ENCODE measurements at places on chromosomes 3 and 15.

- DNase-seq: no peak
Measured at GRCh38 chr3:191873736-191874135, 412.8 kb downstream of the PYDC2 start.

DNA sequence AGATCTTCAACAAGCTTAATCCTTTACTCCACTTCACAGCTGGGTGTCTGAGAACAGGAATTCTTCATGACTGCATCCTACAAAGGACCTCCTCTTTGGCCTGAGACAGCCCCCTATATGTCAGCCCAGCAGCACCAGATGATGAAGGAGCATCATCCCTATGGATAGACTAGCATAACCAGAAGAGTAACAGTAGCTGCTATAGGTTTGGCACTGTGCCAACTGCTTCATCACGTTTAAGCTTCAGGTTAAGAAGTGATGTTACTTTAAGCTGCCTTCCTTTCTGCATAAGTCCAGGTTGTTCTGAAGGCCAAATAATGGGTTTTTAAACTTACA, 50.6 kb downstream of the CMSS1 start:
- peak; percentile 28 for DNase-seq

- no peak for DNase-seq
Measured at GRCh38 chr3:152288681-152289080, 20.0 kb downstream of the MBNL1 start.

DNA sequence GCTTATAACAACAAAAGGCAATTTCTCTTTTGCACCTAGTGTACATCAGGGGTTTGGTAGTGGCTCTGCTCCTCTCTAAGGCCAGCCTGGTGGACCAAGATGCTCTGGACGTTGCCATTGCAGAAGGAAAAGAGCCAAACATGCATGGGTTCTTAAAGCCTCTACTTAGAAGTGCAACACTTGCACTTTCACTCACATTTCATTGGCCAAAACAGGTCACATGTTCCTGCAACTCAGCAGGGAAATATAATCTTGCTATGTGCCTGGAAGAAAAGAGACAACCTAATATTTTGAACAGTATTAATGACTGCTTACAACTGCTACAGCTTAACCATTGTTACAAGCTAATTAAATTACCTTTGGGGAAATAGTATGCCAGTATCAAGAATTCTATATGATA, 182.9 kb downstream of the IL5RA start:
- no peak for DNase-seq

GRCh38 chr3:77873598-77873997, 833.7 kb downstream of the ROBO2 start:
- no peak for DNase-seq

DNA sequence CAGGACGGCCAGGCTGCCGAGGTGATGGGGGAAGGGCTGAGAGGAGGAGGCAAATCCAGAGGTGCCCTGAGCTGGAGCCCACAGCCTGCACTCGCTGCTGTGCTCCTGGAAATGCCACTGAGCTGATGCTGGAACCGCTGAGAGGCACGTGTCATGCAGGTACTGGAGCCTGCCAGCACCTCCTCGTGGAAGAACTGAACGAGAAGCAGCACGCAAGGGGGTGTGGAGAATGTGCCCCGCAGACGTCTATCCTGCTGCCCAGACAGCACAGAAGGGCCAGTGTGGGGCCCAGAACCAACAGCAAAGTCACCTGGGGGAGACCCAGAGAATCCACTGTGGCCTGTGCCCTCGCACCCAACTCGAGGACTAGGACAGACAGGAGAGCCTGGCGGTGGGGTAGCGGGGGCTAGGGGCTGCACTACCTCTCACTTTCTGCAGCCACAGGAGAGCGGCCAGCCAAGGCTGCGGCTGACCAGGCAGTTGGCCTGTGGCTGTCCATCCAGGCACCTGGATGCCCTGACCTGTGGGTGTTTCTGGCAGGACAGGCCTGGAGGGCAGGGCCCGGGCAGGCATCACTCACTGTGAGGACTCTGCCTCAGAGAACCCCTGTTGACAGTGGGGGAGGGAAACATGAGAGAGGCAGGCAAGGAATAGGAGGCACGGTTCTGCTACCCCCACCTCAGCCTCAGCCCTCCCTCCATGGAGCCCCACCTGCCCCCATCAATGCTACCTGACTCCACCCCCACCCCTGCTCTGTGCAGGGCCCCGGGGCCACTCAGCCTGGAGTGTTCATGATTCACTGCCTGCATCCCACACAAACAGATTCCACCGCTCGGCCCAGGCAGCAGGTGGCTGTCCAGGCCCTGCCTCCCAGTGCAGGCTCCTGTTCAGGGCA, 213.1 kb downstream of the TBC1D2B start:
- DNase-seq: no peak

DNA sequence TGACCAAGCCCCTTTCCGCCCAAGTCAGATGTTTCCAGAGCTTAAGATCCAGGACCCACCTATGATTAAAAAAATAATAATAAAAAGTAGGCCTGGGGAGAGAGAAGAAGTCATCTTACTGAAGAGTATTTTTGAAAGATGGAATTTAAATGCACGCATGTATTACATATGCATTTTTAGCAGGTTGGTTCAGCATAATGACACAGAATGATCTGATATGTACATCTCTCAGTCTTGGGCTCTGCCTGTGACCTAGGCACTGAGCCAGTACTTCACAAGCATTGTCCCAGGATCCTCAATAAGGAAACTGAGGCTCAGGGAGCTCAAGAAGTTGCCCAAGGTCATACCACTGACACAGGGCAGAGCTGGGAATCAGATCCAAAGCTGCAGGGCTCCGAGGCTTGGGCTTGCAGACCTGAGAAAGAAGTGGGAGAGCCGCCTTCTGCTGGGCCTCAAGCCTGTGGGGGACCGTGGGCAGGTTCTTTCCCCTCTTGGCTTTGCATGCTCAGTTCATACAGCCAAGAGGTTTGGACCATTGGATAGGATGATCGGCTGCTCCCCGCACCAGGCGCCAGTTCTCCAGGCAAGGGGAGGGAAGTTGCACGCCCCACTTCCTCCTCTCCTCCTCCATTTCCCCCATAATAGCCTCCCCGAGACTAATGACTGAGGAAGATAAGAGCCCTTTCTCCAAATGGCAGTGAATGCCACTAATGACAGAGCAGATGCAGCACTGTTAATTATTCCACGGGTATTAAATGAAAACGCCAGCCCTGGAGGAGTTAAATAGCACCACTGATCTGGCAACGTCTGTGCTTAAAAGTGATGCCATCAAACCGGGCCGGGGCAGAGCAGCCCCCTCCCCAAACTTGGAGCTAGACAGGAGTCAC, 6.9 kb downstream of the SLC6A1 start:
- DNase-seq: no peak

DNA sequence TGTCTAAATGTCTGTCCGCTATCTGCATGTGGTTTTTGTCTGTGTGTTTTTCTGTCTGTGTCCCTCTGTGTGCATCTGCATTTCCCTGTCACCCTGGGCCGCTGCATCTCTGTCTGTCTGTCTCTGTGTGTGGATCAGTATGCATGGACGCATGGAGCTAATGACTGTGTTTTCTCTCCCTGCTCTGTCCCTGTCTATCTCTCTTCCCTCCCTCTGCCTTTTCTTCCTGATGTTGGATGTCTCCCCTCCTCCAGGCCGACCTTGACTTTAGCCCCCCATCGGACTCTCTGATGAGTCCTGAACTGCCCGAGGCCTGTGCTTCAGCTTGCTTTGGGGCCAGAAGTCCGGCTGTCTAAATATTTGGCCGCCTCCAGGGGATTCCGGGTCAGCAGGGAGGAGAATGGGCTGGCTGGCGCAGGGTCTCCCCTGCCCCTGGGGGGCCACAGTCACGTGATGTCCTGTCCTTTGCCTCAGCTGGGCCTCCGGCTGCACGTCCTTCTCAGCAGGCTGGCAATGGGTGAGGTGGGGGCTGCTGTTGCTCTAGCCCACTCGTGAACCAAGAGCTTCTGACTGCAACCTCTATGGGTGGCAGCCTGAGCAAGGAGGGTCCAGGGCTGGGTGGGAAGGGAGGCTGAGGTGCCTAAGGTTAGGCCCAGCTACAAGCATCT, 3.7 kb downstream of the SLC38A3 start:
- no peak for DNase-seq

DNA sequence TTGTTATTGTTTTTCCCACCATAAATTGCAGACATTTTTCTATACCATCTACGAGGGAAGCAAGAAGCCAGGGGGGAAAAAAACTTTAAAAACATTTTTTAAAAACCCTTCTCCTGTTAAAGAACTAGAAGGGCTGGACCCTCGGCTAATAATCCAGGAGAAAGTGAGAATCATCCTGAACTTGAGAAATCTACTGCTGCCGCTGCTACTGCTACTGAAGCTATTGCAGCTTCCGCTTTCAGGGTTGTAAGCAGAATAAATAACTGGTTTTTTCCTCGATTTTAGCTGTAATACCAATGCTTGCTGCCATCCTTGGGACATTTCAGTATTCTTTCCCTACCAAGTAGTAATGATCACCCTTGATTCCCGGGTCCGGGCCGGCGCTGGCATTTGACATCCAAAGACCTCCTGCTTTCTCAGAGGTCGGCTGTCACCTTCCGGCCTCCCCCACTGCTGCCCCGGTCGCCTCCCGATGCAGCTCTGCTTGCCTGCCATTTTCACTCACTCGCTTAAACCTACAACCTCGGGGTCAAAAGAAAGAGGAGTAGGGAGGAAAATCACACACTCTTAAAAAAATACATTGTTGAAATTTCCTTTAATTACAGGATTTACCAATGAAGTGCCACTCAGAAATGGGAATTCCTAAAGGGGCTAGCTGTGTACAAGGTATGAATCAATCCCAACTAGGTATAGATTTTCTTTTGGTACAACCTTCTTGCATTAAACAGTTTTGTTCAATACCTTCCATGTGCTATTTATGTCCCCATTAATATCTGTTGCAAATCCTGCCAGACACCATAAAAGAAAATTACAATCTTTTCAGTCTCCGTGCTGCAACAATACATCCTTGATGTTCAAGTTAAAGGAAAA, 674 bp upstream of the MECOM start:
- DNase-seq: no peak

- no peak for DNase-seq
Measured at GRCh38 chr3:187737006-187737367, 8.3 kb downstream of the BCL6 start.

- no peak for DNase-seq
Measured at GRCh38 chr3:51673802-51674654, 3.0 kb downstream of the TEX264 start.

GRCh38 chr3:50340448-50341329, at the start of gene RASSF1:
Gene RASSF1, minus strand, starts transcription at chr3:50340836. Its CDS starts 31 bp downstream, at chr3:50340805.
- no peak for DNase-seq

DNA sequence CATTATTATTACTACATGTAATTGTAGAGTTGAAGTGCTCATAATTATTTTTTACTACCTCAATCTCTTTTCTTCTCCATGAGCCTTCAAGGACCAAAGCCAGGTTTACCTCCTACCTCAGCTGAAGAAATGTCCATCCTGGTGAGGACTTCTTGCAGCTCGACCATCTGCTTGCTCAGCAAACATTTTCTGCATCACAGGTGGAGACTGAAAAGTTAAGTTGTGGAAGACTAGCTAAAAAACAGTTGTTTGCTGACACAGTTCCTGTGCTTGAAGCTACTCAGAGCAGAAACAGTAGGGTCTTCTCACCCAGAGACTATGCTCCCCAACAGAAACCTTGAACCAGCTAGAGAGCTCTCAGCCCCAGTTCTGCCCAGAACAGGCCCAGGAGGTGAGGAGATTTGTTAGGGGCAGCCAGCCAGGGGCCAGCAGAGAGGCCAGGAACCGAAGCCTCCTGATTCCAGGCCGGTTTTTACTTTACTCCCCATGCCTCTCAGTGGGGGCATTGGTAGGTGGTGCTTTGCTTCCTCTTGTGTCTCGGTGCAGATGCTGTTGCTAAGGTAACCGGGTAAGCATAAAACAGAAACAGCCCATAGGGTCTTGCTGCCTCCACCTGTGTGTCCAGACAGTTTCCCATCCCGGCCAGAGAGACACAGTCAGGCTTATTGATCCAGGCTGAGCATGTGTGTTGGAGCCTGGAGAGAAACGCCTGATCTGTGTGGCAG, 54.9 kb downstream of the CCNL1 start:
- peak; percentile 62 for DNase-seq

GRCh38 chr3:149871855-149872254, 58.8 kb downstream of the RNF13 start:
- no peak for DNase-seq

DNA sequence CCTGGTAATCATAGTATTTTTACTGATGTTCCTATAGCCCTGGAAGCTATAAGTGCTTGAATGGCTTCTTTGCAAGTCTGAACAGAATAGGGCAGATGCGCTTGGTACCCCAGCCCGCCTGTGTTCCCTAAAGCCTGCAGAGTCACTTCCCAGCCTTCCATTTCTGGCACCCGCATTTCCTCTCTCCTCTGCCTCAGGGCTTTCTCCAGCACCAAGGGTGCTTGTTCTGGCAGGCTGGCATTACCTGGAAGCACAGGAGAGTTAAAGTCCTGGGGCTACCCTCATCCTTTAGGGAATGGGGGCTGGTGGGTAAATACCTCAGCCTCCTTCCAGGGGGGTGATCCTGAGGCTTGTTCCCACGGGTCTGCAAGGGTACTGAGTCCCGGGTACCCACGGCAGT, 7.4 kb upstream of the CHRNA3 start:
- DNase-seq: no peak

DNA sequence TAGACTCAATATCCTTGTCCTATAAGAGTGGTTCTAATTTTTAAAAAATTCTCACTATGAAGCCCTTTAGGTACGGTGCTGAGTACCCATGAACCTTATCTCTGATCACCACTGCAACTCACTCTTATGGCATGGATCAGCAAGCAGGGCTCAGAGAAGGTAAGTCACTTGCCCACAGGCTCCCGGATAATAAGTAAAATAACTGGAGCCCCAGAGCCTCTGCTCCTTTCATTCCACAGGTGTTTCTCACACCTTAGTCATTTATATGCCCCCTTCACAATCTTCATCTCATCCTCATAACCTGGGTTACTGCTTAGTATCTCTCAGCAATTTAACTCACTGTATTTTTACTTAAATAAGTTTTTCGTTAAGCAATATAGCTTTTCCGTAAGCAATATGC, 28.4 kb upstream of the AKAP13 start:
- no peak for DNase-seq

DNA sequence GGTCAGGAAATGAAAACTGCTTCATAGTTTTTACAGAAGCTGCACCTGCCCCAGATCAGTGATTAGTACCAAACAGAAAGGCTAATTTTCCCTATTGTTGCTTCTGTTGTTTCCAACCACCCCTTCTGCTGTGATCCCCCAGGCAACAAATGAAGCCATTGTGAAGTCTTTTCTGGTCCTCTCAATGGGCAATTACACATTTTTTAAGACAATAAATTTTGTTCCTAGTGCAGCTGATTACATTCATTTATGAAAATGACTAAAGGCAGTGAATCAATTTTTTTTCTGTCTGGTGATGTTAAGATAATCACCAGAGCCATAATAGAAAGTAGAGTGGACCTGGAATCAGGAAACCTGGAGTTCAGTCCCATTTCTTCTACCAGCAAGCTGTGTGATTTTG, 32.7 kb downstream of the GLDN start:
- peak; percentile 92 for DNase-seq

- DNase-seq: no peak
Measured at GRCh38 chr3:122937745-122938144, 89.8 kb downstream of the SEMA5B start.

DNA sequence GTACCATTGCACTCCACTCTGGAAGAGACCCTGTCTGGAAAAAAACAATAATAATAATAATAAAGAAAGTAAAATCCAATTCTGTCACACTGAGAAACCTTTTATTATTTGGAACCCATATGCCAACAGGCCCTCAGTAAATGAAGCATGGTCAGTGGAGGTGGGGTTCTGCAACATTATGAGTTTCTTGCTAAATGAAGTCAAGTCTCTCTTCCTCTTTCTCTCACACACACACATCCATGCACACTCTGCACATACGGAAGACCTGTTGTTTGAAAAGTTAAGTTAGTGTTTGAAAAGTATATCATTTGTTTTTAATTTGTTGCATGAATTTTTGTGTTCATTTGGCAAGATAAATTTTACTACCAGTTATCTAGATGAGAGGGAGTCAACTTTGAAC, 27.8 kb downstream of the GAP43 start:
- DNase-seq: no peak
